ENCODE measurements at places on chromosomes 4 and X.

GRCh38 chr4:16082041-16082425, 1.8 kb downstream of the PROM1 start:
- DNase-seq: no peak

- no peak for DNase-seq
Observed at GRCh38 chrX:7586126-7586525, 256.8 kb upstream of the VCX start.

DNA sequence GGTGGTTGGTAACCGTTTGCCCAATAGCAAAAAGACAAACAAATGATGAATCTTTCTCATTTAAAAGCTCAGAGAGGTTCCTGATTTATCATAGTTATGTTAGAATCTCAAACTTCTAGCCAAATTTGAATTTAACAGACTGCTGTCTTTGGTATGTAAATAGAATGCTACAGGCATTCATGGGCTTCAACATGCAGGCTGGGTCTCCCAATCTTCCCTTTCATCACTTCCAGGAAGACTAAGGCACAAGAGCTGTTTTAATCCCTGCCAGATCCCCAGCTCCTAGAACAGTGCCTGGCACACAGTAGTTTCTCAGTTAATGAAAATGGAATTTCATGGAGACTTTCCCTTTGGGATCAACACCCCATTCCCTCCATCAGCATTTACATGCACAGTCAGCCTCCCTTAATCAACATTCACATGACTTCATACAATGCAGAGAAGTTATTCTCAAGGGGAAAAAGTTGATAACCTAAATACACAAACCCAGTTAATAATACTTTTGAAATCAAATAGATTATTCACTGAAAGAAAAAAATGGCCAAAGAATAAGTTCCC, 107.6 kb upstream of the C1QTNF7 start:
- no peak for DNase-seq

DNA sequence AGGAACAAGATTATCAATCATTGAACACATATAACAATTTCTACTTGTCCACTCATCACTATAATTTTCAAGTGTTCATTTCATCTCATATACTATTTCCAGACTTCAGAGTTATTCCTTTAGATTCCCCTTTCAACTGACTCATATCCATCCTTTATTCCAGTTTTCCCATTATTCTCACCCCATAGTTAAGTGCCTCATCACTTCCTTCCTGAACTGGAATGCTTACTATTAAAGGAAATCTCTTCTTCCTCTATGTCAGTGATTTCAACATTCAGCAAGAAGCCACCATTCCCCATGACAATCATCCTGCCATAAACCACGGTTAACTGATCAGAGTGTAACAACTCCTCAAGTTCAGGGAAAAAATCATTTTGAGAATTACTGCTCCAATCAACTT, 198.9 kb downstream of the FBXO8 start:
- DNase-seq: no peak

- DNase-seq: no peak
Observed at GRCh38 chr4:140607852-140608251, 39.1 kb upstream of the UCP1 start.

DNA sequence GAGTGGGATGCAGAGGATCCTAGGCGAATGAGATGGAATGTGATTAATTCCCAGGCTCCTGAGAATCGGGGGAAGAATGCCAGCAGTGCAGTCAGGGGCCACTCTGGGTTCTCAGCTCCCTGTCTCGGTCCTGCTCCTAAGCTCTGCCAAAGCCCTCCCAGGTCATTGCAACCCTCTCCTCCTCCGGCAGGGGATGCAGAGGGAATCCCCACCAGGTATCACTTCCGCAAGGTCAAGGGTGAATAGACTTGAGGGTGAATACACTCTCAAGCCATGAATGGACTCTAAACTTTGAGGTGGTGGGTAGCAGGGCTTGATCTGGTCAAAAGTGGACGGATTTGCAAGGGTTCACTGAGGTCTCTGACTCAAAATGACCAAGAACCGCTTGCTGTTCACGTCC, 139.3 kb upstream of the MXRA5 start:
- no peak for DNase-seq

GRCh38 chr4:170423137-170423536, 333.4 kb upstream of the AADAT start:
- DNase-seq: no peak

- DNase-seq: no peak
Observed at GRCh38 chr4:82261084-82261483, 112.7 kb downstream of the HNRNPD start.

GRCh38 chr4:167775375-167775774, 317.0 kb upstream of the ANXA10 start:
- DNase-seq: no peak

DNA sequence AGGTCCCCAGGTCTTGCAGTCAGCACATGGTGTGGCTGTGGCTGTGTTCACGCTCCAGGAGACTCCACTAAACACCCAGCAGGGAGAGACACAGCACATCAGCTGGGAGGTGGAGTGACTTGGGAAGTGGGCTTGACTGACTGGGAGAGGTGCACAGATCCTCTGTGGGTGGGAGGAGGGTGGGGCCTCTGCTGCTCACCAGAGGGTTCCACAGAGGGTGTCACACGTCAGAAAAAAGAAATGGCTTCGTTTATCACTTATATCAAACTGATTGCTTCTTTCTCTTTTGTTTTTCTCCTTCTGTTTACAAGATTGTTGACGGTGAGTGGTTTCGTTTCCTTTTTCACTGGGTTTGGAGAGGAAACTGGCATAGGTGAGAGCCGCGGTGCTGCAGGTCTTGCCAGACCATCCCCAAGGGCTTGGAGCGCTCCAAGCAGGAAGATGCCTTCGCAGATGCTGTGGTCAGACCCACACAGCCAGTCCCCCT, 24.8 kb upstream of the FAM193A start:
- peak; percentile 74 for DNase-seq

- DNase-seq: no peak
Observed at GRCh38 chr4:26267087-26267486, 53.7 kb upstream of the RBPJ start.

DNA sequence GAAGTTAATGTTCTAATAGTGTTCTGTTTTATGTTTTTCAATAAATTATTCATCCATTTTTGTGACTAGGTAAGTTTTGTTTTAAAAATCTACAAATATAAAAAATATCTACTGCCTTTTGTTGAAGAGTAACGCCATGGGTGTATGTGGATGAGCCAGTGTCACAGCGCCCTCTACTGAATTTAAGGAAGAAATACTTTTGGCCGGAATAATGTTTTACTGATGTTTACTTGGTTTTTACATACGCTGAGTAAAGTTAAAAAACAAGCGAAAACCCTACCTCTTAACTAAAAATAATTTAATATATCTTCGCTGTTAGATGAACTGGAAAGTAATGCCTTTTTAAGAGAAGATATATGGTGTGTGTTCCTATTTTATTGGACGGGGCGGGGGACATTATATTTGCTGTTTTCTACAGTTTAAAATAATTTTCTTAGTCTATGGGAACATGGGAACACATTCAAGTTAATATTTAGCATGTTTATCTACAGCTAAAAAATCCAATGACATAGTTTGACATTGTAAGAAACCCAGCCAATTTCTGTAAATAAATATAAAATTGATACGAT, 86.1 kb downstream of the CPE start:
- peak; percentile 42 for DNase-seq

- no peak for DNase-seq
Observed at GRCh38 chr4:117968606-117969005, 65.7 kb upstream of the NDST3 start.

DNA sequence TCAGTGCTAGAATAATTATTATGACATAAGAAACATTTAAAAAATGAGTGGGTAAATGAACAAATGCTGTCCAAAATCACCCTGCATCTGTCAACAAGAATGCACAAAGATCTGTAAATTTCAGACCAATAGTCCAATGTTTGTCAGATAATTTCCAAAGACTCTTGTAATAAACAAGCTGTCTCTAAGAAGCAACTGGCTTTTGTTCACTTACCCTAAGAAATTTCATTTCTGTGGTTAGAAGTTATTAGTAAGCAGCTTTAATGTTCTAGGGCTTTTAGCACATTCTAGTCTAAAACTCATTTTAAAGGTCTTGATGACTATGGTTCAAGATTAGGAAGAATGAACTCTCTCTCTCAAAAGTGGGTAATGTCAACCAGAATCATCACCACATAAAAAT, 560.3 kb upstream of the SMIM31 start:
- DNase-seq: no peak

DNA sequence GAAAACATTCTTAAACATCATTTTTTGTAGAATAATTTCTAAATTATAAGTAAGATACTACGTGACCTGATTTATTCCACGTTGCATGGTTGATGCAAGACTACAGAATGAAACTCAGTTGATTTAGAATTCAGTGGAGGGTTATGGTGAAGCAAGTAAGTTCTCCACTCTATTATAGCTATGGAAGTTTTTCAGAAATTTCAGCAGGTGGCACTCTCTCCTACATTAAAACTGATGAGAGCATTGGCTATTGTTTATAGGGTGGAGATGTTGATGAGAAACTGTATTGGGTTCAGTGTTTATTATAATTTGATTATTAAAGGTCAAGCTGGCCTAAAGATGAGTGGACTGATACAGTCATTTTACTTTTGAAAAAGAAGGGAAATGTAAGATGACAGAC, 88.0 kb downstream of the FNIP2 start:
- DNase-seq: peak; percentile 25

DNA sequence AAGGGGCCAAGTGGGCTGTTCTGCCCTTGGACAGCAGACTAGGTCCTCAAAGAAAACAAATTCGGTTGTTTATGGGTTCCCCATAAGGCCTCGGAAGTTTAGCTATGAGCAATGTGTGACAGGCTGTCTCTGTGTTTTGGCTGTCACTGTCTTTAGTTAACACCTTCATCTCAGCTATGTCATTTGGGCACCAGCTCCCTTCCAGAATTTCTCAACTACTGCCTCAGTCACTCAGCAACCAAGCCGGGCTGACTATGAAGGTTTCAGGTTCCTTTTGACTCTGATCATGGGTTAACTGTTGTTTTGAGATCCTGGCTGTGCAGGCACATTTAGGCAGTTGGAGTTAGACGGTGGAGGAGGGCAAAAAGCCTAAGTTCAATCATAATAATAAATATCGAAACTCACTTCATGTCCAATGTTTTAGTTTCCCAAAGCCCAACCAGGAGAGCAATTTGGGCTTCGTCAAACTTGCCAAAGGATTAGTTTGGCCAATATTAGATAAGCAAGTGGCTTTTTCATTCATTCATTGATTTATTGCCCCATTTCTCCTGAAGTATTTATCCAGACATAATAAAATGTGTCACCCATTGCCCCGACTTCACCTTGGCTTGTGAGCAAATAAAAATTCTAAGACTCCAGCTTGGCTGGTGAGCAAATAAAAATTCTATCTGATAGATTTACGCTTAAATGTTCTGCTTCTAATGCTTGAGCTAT, 9.1 kb upstream of the PAGE1 start:
- DNase-seq: no peak

DNA sequence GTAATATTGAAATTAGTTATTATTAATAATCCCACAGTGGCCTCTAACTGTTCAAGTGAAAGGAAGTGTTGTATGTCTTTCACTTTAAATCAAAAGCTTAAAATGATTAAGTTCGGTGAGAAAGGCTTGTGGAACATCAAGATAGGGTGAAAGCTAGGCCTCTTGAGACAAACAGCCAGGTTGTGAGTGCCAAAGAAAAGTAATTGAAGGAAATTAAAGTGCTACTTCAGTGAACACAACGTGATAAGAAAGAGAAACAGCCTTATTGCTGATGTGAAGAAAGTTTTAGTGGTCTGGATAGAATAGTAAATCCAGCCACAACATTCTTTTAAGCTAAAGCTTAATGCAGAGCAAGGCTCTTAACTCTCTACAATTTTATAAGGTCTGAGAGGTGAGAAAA, 42.6 kb upstream of the IL13RA2 start:
- no peak for DNase-seq

- DNase-seq: peak; percentile 60
Observed at GRCh38 chr4:148116264-148116663, 325.9 kb downstream of the NR3C2 start.

GRCh38 chr4:117771647-117772337, 262.5 kb upstream of the NDST3 start:
- no peak for DNase-seq

DNA sequence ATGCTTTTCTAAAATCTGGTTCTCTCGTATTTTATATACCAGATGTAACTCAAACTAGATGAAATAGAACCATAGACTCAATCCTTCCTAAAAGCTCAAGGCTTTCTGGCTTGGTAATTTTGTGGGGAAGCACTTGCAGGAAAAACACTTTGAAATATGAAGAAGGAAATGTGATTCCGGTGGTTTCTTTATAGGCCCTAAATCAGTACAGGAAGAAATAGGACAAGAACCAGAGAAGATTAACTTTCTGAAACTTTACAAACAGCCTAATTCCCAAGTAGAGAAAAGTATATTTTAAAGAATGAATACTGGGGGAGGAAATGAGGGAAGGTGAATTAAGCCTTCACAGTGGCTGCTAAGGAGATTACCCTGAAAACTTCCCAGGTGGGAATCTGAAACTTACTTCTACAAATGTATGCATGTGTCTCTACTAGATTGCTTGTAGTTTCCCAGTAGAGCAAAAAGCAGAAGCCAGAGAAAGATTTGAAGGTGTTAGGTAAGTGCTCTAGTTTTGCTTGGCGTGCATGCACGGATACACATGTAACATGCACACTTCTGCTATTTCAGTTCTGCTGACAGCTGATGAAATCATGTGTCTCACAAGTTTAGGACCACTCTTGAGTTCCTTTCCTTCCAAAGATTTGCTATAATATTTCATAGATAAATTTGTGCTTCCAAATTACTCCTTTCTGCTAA, 92.1 kb downstream of the AFF1 start:
- no peak for DNase-seq

DNA sequence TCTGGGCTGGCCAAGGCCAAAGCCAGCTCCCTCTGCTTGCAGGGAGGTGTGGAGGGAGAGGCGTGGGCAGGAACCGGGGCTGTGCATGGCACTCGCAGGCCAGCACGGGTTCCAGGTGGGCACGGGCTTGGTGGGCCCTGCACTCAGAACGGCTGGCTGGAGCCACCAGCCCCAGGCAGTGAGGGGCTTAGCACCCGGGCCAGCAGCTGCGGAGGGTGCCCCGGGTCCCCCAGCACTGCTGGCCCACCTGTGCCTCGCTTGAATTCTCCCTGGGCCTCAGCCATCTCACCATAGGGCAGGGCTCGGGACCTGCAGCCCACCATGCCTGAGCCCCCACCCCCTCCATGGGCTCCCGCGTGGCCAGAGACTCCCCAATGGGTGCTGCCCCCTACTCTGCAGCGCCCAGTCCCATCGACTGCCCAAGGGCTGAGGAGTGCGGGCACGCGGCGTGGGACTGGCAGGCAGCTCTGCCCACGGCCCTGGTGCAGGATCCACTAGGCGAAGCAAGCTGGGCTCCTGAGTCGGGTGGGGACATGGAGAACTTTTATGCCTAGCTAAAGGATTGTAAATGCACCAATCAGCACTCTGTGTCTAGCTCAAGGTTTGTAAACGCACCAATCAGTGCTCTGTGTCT, 193.9 kb downstream of the LARP7 start:
- DNase-seq: no peak

DNA sequence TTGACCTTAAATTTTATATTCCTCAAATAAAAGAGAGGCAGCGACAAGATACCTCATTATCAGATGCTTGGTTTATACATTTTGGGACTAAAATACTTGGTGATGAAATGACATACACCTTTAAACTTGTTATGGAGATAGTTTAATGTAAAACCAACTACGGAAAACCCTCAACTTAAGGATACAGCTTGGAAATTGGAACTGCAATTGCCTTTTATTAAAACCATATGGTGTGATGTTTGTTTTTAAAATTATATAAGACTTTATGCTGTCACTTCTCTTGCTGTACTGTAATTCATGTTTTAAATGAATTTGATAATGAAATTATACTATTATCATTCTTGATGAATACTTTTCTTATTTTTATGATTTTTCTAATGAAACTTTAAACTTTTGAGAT, 25.9 kb downstream of the METTL14 start:
- no peak for DNase-seq
